ENCODE measurements at places on chromosomes 16 and 17.
A peak's percentile ranks its signal among the peaks of the same experiment; 100 is the strongest.

DNA sequence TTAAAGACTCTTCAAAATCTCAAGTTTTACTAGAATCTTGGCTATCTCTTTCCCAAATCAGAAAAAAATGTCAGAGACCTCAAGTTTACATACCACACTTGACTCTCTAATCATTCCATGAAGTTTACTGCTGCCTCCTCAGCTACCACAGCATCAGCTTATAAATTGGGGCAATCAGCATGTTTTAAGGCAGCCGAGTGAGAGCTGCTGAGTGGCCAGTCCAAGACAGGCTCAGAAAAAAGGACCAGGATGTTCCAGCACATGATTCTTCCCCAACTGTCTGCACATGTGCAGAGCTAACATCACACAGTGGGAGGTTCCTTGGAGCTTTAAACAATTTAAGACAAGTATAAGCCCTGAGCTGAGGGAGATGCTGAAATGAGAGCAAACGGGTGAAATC, 140.6 kb upstream of the NUDT7 start:
- DNase-seq: no peak

DNA sequence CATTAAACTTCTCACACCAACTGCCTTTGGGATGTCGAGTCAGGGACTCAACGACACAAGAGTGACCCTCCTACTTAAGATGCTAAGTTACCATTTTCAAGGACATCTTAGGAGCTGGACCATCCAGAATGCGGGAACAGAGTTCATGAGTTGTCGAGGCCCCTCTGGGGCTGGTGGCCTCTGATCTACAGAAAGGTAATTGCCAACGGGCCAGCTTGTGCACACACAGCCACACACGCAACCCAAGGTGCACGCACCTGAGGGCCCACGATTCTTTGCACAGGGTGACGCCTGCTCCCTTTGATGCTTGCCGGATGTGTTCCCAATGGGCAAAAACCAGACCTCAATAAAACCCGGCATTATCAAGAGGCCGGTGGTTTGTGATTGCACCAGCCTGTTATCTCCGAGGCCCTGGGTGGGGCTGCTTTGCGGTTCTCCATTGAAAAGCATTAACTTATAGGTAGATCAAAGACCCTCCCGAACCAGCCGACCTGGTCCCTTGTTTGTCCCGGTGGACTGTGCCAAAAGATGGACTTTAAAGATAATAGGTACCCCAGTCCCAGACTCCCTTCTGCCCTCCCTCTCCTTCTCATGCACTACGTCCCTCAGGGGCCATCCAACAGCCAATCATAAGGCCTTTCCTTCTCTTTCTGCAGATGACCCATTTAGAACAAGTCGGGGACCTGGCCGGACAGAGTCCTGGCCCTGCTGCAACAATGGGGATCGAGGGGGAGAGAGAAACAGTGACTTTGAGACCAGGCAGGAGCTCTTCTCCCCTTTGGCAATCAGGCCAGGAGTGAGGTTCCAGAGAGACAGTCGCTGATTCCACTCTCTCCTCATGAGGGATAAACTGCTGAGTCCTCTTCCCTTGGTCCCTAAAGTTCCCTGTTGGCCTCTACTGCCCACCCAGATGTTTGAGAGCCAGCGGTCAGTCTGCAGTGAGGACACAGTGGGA, 292.5 kb downstream of the SOX9 start:
- no peak for DNase-seq

DNA sequence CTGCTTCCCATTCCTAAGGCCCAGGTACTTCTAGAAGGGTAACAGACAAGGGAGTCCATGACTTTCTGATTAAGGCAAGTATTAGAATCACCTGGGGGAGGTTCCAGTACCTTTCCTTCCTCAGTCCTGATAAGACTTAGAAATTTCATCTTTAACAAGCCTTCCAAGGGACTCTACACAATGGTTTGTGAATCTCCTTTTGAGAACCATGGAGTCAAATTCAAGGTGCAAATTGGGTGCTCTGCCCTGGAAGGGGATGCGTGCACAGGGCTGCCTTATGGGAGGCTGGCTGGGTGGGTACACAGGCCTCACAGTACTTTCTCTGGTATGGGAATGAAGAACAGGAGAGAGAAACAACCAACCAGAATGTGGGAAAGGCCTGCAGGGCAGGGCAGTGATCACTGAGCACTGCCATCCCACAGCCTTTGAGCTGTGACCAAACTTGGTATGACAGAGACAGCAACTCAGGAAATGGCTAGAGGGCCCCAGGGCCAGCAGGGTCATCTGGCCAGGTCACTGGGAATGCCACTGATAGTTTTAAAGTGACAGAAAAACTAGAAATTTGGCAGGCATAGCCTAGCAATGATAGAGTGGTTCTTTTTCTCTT, 3.6 kb upstream of the TMIGD1 start:
- DNase-seq: no peak

- DNase-seq: no peak
Measured at GRCh38 chr17:45954914-45955313, 44.1 kb upstream of the STH start.

GRCh38 chr17:45852535-45853297, 8.0 kb downstream of the SPPL2C start:
- peak; percentile 17 for DNase-seq

- DNase-seq: no peak
Measured at GRCh38 chr17:12085076-12085949, 64.6 kb downstream of the MAP2K4 start.
